Myocyte (in vitro differentiated cells): ENCODE measurements at places on chromosomes 1 and 21. TPM values are rescaled to one million over a fixed set of nuclear protein-coding genes. Genes with fewer than 3 reads are reported as not detected.

TRIM63 gene
- total RNA-seq: 18.6 and 26.2 TPM in 2 replicates

EPHX1 gene
- total RNA-seq: 24.1 and 28.3 TPM in 2 replicates

NMNAT2 gene
- 5.3 and 7.8 TPM in 2 replicates for total RNA-seq

SIPA1L2 gene
- 7.0 and 12.4 TPM in 2 replicates for total RNA-seq

KCND3 gene
- total RNA-seq: under 0.01 and 0.03 TPM in 2 replicates

OR2L2 gene
- total RNA-seq: not detected in 2 replicates

ANGPTL7 gene
- 0.99 and 2.8 TPM in 2 replicates for total RNA-seq

MARCKSL1 gene
- 65.5 and 94.0 TPM in 2 replicates for total RNA-seq

COA6 gene
- 33.2 and 40.9 TPM in 2 replicates for total RNA-seq

PFDN2 gene
- 53.7 and 64.6 TPM in 2 replicates for total RNA-seq
